ENCODE measurements at places on chromosomes 5 and 9.

DNA sequence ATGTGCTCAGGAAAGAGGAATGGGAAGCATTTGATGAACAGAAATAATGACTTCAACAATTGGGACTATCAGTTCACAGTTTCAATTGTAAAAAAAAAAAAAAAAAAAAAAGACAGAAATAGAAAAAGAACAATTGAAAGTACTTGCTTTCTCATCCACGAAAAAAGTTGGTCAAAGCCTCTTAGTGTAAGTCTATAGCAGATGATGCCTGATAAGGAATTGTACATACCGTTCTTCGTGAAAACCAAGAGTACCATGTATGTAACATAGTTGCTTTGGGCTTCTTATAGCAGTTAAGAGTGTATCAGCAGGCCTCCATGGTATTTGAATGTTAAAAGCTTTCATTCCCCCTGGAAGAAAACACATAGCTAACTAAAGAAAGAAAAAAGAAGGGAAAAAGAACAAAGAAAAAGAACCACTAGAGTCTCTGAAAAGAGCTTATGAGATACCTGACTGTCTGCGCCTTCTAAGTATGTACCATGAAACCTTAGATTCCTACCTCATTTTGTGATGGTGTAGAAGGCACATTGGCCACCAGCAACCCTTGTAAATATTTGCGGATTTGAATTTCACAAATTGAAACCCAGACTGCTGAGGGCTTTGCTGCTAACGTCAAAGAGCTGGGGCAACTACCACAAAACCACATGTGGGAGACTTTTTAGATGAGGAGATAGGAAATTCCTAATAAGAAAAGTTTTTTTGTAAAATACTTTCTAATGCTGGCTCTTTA, 75.2 kb downstream of the TMC1 start:
- no peak for DNase-seq

DNA sequence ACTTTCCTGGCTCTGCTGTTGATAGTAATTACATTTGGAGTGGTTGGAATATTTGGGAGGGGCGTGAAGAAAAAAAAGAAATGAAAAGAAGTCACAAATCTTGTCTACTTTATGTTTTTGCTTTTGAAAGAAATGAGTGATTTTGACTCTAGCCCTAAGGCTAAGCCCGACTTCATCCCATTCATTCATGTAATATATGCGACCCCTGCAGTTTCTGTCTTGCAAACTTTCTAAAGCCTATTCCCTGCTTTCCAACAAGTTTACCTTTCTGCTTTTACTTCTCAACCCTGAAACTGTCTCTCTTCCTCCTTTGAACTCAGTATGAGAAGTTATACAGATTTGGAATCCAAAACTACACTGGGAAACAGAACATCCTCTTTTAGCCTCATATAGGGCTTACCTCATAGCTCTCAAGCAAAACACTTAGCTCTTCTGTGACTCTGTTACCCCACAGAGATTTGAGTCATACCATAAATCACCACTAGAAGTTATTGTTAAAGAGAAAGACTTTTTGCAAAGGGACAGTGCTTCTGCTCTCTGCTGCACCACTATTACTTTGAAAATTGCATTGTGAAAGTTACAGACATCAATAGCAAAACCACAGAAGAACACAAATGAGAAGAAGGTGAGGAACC, 1.6 kb downstream of the CFAP95 start:
- no peak for DNase-seq

DNA sequence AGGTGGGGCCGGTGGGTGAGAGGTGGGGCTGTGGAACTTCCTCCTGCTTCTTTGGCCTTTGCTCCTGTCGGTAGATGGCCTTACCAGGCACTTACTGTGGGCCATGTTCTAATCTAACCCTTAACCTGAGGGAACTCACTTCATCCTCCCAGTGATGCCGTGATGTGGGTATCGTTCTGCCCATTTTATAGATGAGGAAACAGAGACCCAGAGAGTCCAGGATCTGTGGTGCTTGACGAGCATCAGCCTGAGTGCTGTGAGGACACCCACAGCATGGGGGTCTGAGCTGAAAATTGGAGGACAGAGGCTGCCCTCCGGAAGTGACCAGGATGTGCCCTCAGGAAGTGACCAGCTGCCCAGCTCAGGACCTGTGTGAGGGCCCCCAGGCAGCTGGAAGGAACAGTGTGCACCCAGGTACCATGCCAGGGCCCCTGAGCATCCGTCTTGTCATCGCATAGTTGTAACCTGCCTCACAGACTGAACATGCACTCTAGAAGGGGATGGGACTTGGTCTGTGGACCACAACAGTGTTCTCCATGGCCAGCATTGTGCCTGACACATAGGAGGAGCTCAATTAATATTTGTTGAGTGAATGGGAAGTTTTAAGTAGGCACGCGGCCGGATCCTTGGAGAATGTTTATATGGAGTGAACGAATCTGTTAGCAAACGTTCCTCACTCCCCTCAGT, 8.5 kb downstream of the NEK6 start:
- DNase-seq = no peak

DNA sequence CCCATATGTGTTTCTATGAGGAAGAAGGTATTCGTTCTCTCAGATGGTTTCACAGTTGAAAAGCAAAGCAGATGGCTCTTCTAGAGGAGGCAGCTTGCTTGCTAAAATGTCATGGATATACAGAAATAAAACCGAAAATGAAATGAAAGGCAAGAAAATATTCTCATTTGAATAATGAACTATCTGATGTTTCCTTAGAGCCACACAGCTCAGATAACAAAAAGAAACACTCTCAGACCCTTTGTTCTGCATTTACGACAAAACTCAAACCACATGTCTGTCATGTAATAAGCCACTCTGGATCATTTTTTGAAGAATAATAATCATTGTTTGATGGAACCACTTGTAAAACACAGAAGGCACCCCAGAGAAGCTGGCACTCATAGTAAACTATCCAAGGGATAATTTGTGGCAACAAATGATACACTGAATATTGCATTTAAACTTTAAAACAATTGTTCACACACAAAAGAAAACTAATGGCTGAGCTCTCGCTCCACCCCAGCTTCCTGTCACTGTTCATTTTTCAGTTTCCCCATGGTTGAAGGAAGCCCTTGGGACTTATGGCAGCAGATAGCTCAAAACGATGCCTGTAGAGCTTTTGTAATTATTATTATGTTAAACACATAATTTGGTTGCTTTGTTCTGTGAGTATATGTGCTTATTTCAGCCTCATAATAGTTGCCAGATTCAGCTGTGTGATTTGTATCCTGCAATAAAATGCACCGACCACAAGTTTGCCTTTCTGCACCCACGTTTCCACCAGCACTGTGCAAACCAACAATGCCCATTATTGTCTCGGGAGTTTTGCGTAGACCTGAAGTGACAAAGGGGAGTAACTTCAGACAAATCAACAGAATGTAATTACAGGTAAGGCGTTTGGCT, 256.0 kb downstream of the TMEM167A start:
- no peak for DNase-seq

DNA sequence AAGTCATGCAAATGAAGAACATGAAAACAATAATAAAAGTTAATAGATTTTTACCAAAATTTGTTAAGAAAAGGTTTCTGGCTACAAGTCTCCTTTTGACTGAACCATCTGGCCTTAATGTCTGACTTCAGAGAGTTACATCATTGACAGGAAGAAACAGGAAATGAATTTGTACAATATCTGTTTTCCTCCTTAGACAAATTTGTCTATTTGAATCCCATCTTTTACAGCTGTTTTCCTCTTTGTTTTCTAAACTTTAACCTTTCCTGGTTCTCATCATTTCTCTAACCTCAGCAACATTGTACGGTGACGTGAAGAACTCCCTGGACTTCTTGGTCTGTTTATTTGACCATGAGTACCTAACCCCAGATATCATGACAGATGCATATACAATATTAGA, 567.5 kb upstream of the RIOK2 start:
- DNase-seq = no peak

- DNase-seq = no peak
Observed at GRCh38 chr5:93894601-93895354, 153.4 kb upstream of the POU5F2 start.

DNA sequence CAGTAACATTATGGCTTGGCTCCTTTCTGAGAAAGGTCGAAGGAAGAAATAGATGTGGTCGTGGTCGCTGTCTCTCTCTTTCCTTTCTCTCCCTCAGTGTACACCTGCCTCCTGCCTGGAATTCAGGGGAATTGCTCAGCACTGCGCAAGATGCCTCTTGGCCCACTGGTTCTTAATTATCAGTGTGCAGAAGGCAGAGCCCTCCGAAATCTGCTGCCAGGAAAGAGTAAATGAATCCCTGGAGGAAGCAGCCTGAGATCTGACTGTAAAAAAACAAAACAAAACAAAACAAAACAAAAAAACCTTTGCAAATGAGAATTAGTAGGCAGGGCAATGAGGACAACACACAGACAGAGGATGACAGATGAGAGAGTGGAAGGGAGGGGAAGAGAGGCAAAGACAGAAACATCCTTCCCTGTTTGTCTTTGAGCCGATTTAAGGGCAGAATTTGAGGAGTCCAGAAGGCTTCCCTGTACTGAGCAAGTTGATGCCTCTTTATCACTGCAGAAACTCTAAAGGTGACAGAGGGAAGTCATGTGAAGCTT, 113.8 kb upstream of the PUM3 start:
- DNase-seq = no peak

DNA sequence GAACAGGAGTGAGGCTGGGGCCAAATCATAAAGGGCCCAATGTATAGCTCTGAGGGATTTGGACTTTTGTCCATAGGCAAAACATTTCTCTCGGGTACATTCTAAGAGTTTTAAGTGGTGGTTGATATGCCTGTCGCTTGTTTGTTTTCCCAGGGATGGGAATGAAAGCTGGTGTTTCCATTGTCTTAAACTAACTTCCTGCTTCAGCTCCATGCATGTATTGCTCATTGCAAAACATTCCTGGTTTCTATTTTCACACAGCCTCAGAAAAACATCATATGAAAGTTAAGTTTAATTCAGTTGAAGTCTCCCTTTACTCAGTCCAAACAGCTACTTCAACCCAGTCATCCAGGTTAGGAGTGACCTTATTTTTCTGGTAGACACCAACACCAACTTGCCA, 235.0 kb downstream of the ACTL7B start:
- DNase-seq = no peak

GRCh38 chr9:72134801-72135200, 14.4 kb upstream of the GDA start:
- no peak for DNase-seq

- no peak for DNase-seq
Observed at GRCh38 chr5:31377274-31377946, 154.5 kb downstream of the DROSHA start.

GRCh38 chr5:148376198-148376597, 7.6 kb upstream of the FBXO38 start:
- DNase-seq = no peak
